Activated gamma-delta T cell treated with anti-CD3 and anti-CD28 coated beads, Interleukin-2, amount 50 U/mL, for 16 hours (primary cell): ENCODE measurements at places on chromosomes 5 and 9.

GRCh38 chr9:93678199-93679019, 102.0 kb downstream of the PHF2 start:
- no peak for DNase-seq

DNA sequence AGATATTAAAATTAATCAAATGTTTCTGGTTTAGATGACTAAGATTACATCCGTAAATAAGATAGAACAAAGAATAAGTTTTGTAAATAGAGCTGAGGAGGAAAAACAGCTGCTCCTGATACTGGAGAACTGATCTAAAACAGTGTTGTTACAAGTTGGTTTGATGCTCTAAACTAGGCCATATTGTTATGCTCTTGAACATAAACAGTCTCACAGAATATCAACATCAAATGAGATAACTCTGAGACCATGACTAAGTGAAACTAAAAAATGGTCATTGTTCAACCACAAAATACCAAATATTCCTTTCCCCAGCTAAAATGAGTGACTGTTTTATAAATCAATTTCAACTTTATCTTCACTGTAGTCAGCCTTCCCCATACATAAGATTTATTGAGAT, 16.5 kb upstream of the SRFBP1 start:
- no peak for DNase-seq

GRCh38 chr5:174396541-174396940, 327.8 kb upstream of the MSX2 start:
- DNase-seq, result no peak

DNA sequence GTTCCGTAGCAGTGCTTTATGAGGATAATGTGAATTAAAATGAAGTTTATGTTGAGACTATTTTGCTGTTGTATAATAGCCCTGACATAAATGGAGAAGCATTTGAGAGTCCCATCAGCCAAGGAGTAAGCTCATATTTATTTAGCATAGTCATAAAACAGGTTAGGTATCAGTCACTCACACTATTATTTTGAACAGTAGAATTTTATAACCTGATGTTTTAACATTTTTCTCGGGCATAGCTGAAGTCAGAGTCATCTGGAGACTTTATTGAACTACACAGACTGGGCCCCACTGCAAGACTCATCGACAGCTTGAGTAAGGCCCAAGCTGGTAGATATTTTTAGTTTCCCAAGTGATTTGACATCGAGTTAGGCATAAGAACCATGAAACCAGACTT, 620.3 kb upstream of the WWC1 start:
- DNase-seq, result no peak

GRCh38 chr9:6771722-6772121, 13.9 kb downstream of the KDM4C start:
- no peak for DNase-seq

- no peak for DNase-seq
These were observed 88.0 kb downstream of the FNBP1 start for GRCh38 chr9:129954868-129955550.

GRCh38 chr9:128551657-128552152, 682 bp upstream of the SPTAN1 start:
- no peak for DNase-seq
